CD4-positive, alpha-beta T cell (primary cell): ENCODE measurements at places on chromosomes 5 and 9.

DNA sequence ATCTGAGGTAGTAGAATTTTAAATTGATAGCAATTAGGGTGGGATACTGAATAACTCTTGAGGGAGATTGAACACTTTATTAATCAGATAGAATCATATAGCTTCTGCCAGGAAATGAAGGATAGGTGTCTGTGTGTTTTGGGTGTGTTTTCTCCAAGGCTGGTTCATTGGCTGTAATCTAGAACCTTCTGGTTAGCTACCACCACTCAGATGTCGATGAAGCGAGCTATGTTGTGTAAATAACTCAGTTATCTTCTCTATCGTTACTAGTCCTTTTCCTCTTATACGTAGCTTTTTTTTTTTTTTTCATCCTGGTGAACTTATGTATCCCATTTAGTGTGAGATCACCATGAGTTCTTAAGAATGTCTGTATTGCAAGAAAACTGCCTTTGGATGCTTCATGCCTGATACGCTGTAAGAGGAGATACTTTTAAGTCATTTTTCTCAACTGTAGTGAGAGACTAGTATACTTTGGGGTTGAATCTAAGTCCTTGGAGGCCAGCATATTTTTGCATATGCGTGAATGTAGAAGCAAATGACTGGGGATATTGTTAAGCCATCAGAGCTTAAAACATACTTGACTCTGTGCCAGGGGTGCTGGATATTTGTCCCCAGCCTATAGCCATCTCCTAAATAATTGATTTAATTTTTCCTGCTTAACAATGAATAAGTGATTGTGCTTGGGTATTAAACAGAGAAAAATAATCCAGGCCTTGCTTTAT, 2.1 kb downstream of the TNFAIP8 start:
- DNase-seq: no peak
- peaks cover 92% of the 10 kb centered on the region for H3K4me1 ChIP-seq
- peak overlapping the region; percentile 61 for H3K4me3 ChIP-seq
- peak overlapping the region; percentile 75 for H3K27ac ChIP-seq
- no peaks in the 10 kb centered on the region for H3K27me3 ChIP-seq

- DNase-seq: no peak
- no peaks in the 10 kb centered on the region for H3K27me3 ChIP-seq
- H3K36me3 ChIP-seq: no peaks in the 10 kb centered on the region
- no peak overlapping the region for H3K4me3 ChIP-seq
These were observed 37.5 kb upstream of the GFPT2 start for GRCh38 chr5:180390441-180391190.

DNA sequence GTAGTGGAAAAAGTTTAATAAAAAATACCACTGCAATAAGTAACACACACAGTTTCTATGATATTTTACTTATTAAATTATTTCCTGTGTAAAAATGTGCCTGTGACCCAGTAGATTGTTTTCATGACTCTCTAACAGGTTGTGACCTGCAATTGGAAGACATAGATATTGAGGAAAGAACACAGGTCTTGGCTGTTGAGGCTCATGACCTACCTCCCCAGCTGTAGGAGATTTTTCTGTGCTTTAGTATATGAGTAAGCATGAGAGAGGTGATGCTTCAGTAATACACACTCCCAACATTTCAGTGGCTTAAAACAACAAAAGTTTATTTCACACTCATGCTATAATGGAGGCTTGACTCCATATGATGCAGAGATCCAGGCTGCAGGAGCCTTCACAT, 47.3 kb upstream of the TNC start:
- H3K4me1 ChIP-seq: no peaks in the 10 kb centered on the region
- H3K36me3 ChIP-seq: no peaks in the 10 kb centered on the region
- no peak overlapping the region for H3K27ac ChIP-seq
- DNase-seq: no peak
- no peaks in the 10 kb centered on the region for H3K27me3 ChIP-seq
- H3K4me3 ChIP-seq: no peak overlapping the region

- H3K4me3 ChIP-seq: no peak overlapping the region
- no peaks in the 10 kb centered on the region for H3K4me1 ChIP-seq
- DNase-seq: no peak
- no peak overlapping the region for H3K27ac ChIP-seq
These were observed 11.3 kb upstream of the TMEM141 start for GRCh38 chr9:136779808-136780207.

DNA sequence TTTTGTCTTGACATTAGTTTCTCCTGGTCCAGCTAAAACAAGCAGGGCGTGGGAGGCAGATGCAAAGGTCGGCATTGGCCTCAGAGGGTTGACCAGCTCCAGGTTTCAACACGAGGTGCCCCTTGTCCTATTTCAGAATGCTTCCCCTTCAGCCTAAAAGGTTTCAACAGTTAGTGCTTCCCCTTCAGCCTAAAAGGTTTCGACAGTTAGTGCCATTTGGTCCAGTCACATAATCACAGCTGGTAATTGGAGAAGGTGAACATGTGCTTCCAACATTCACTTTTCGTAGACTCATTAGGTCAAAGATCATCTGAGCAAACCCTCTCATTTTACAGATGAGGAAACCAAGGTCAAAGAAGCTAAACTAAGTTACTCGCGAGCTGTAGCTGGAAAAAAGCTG, 270.3 kb upstream of the MAP3K1 start:
- DNase-seq: no peak
- H3K27ac ChIP-seq: no peak overlapping the region
- H3K27me3 ChIP-seq: no peaks in the 10 kb centered on the region

- peaks cover 14% of the 10 kb centered on the region for H3K4me1 ChIP-seq
- DNase-seq: no peak
- no peak overlapping the region for H3K4me3 ChIP-seq
- H3K27me3 ChIP-seq: no peaks in the 10 kb centered on the region
- H3K27ac ChIP-seq: no peak overlapping the region
- H3K36me3 ChIP-seq: no peaks in the 10 kb centered on the region
These were observed 190.5 kb downstream of the PIK3R1 start for GRCh38 chr5:68405784-68406743.

DNA sequence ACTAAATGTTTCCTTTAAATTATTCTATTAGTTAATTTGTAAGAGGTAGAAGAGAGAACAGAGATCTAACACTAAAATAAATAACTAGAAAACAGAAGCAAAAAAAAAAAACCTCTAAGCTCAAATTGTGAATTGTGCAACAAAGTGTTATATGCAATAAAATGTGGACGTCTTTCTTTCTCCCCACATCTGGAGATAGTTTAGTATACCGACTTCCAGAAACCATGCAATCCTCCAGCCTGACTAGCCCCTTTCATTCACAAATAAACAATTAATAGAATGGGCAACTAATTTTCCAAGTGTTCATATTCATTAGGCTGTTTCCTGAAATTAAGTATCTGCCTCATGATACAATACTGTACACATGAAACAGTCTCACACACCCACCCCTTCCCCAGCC, 258.5 kb downstream of the BNC2 start:
- no peaks in the 10 kb centered on the region for H3K27me3 ChIP-seq
- DNase-seq: no peak
- no peak overlapping the region for H3K4me3 ChIP-seq
